ENCODE measurements at places on chromosomes 4 and X.

GRCh38 chr4:54645830-54646229, 11.9 kb upstream of the KIT start:
- DNase-seq, result no peak

- no peak for DNase-seq
Observed at GRCh38 chrX:154484255-154485149, 1.9 kb downstream of the UBL4A start.

- no peak for DNase-seq
Observed at GRCh38 chr4:43607827-43608461, 715.4 kb downstream of the GRXCR1 start.

DNA sequence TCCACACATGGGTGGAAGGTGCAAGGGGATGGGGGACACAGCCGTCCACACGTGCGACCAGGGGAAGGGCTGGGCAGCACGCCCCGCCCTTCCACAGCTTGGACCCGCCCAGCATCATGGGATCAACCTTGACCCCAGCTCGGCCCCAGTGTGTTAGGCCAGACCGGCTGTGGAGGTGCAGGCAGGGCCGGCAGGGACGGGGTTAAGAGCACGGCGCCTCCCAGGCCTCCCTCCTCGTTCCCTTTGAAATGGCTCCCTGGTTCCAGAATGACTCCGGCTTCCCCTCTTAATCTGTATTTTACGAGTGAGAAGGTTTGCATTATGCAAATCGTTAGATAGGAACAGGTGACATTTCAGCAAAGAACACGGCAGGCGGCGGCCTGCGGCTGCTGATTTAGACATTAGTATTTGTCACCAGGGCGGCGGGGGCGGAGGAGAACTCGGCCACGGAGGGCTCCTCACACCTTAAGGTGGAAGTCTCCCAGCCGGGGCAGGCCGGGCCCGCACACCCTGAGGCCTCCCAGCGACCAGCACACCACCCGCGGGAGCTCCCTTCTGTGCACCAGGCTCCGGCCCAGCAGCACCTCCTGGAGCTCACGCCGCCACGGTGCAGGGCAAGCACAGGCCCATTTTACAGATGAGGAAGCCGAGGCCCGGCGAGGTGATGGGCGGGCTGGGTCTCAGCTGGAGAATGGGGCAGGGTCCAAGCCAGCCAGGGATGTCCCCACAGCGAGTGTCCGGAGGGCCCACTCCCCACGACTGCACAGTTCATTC, 116.1 kb downstream of the FAM53A start:
- no peak for DNase-seq

GRCh38 chrX:24479924-24480323, 14.8 kb downstream of the PDK3 start:
- no peak for DNase-seq

DNA sequence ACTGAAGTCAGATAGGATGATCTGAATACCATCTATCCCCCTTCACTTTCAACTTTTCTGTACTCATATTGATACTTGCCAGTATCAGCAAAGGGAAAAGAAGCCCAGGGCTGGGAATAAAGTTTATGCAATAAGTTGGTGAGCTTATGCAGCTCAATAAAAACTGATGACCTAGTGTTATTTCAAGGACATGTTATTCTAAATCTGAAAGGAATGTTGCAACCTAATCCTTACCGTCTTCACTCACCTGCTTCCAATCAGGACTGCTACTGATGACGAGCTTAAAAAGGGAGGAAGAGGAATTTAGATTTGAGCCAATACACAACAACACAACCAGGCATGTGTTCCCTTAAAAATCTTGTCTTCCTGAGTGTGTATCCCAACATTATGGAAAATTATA, 419.9 kb downstream of the SPRY1 start:
- DNase-seq, result no peak

- no peak for DNase-seq
Observed at GRCh38 chrX:125627676-125628075, 308.0 kb downstream of the TEX13C start.

DNA sequence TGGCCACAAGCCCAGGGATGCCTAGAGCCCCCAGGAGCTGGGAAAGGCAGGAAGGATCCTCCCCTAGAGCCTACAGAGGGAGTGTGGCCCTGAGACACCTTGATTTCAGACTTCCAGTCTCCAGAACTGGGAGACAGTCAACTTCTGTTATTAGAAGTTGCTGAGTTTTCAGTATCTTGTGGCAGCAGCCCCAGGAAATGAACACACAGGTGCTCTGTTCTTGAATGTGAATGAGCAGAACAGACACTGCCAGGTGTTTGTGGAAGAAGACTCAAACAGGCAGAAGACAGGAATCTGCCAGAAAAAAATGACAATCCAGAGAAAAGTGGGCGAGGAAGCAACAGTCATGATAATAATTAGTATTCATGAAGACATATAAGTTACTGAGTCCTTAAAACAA, 64.5 kb upstream of the STS start:
- no peak for DNase-seq

- no peak for DNase-seq
Observed at GRCh38 chrX:97326456-97326855, 442.7 kb downstream of the RPA4 start.

- no peak for DNase-seq
Observed at GRCh38 chr4:120865985-120866384, 56.5 kb downstream of the PRDM5 start.

- no peak for DNase-seq
Observed at GRCh38 chr4:28545986-28546385, 1685.3 kb downstream of the STIM2 start.
